ENCODE measurements at places on chromosomes 6 and 20.

DNA sequence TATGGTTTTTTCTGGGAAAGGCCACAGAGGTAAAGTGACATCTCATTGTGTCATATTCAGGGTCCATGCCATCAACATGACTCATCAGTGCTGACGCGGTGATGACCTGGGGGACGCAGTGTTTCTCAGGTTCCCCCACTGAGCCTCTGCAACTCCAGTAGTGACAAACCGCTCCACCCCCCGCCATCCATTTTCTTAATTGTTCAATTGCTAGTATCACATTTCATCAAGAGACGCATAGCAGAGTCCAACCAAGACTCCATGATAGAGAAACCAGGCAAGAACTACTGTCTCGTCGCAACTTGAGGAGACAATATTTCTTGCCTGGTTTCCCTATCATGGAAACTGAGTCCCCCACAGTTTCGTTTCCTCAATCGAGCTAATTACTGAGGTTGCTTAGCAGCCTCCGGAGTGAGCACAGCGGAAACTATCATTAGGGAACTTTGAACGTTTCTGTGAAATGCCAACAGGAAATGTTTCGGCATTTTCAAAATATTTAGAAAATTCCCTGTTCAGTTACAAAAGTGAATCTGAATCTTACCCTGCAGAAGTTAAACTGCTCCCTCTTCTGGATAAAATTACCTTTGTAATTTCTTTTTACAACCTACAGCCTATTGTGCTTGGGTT lies 12.2 kb upstream of the SERPINB1 start:
- peak; percentile 55 for DNase-seq

DNA sequence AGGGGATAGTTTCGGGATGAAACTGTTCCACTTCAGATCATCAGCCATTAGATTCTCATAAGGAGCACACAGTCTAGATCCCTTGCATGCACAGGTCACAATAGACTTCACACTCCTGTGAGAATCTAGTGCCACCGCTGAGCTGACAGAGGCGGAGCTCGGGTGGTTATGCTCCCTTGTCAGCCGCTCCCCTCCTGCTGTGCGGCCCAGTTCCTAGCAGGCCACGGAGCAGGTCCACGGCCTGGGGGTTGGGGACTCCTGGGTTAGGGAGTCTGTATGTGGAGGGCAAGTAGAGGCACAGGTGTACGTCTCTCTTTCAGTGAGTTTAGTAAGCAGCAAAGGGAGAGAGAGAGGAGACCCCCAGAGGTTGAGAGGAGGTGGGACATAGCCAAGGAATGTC lies 30.5 kb upstream of the MDFI start:
- no peak for DNase-seq

- DNase-seq, result no peak
Observed at GRCh38 chr6:44043479-44044153, 83.6 kb downstream of the MRPL14 start.

DNA sequence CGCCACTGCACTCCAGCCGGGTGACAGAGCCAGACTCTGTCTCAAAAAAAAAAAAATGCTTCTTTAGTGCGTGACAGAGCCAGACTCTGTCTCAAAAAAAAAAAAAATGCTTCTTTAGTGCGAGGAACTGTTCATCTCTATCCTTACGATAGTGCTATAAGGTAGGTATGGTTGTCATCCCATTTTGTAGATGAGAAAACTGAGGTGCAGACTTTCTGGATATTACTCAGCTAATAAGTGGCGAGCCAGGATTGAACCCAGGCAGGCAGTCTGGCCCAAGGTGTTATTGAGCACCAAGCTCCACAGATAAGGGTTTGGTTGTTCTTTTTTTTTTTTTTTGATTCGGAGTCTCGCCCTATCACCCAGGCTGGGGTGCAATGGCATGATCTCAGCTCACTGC lies 11.9 kb downstream of the MEA1 start:
- no peak for DNase-seq

GRCh38 chr20:19016140-19016497 lies 196.3 kb upstream of the SLC24A3 start:
- no peak for DNase-seq

DNA sequence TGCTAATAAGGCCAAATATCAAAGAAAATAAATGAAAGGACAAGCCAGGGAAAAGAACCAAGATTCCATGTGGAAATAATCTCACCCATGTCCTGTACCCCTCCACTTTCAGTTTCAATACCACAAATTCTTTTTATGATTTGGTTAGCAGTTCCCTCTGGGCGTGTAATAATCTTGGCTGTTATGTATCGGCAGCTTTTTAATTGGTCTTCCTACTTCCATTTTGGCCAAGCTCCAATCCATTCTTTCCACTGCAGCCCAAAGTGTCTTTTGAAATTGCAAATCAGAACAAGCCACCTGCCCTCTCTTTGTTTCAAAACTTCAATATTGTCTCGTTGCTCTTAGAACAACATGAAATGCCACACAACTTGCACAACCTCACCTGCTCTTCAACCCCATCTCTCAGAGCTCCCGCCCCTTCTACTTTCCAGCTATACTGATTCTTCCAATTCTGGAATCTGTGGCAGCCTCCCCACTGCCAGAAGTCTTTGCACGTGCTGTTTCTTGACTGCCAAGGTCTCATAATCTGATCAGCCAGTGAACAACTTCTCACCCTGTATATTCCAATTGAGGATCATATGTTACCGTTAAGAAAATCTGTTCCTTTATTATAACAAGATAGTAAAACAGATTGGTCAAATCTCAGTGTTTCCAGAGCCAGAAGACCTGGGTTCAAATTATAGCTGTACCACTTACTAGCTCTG lies 354.5 kb downstream of the CBLN4 start:
- DNase-seq, result no peak

GRCh38 chr20:60695226-60696000 lies 556.6 kb upstream of the CDH4 start:
- DNase-seq, result no peak

DNA sequence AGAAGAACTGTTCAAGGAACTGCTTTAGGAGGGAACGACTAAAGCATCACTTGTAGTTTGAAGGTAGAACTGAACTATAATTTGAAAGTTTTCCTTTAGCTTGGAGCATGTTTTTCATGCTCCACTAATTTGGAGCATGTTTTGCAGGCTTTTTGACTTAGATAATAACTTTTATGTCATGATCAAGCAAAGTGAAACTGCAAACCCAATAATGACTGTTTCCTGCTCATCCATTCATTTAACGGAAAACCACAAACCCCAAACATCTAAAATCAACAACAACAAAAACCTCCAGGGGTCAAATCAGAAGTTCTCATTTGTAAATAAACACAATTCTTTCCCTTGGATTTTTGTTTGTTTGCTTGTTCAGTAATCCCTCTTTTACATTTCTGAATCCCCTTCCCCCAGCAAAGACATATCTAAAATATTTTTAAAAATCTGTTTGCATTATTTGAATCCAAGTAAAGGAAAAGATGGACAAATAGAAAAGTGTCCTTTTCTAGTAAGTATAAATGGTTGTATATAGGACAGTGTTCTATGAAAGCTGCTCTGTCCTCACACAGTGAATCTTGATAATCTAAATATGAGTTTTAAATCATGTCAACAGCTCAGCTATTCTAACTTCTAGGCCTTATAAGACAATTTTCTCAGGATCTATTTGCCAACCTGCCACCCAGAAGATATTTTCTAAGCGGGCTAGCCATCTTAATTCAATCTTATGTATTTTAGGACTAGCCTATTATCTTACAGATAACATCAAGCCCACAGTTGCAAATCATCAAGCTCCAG lies 2.6 kb downstream of the SIM1 start:
- no peak for DNase-seq

GRCh38 chr6:68040312-68040778 lies 594.7 kb upstream of the ADGRB3 start:
- no peak for DNase-seq

- no peak for DNase-seq
Observed at GRCh38 chr6:84733889-84734288, 30.5 kb downstream of the TBX18 start.

DNA sequence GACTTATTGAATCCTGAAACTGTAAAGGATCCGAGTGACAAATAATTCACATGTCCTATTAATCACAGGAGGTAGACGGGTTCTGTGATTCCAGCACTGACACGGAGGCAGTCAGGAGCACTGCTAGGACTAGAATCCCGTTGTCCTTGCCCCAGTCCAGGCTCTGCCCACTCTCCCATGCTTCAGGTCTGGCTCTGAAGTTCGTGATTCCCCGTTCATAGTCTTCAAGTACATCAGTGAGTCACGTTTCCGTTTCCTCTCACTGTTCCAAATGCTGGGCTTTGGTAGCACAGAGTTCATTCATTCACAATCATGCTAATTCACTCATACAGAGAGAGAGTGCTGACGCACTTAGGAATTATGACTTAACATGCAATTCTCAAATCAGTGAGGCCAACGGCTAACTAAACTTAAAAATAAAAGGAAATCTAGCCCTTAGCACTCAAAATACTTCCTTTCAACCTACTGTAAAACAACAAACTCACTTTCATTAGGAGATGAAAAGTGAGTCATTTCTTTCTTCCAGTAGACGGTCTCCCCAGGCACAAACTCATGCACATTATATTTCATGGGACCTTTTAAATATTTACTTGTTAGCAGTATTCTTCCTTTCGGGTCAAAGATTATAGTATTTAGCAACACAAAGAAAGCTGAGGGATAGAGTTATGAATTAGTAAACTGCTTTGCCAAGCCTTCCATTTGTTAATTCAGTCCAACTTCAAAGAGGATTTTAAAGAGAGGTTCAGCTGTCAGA lies 94.0 kb upstream of the NHSL1 start:
- DNase-seq, result no peak

DNA sequence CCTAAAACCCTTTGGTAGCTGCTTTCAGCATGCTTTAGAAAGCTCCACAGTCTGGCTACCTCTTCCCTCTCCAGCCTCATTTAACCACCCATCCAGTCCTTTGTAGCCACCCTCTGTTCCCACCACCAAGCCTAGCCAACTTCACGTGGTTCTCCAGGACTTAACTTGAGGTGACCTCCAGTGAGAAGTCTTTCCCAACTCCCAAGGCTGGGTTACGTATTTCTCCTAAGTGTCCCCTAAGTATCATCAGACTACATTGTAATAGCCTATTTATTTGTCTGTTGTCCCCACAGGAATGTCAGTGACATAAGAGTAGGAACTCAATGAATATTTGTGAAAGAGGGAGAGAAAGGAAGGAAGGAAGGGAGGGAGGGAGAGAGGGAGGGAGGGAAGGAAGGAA lies 431.9 kb upstream of the JARID2 start:
- DNase-seq, result no peak

- no peak for DNase-seq
Observed at GRCh38 chr6:145534989-145535388, 200.3 kb downstream of the EPM2A start.

DNA sequence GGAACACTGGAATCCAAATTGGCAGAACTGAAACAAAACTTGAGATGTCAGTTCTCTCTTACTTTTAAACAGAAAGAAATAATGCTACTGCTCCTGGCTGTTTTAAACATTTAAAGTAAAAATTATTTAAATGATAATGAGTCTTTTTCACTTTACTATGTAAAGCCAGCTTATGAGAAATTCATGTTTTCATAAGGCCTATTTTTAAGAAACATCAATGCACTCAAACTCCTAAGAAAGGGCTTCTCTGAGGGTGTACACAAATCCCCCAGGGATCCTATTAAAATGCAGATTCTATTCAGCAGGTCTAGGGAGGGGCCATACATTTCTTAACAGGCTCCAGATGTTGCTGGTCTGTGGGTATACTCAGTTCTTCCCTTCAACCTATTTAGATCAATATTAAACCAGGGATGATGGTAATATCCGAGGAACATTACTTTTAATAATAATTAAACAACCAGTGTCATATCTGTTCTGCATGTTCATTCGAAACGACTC lies 2.3 kb downstream of the FERMT1 start:
- no peak for DNase-seq

DNA sequence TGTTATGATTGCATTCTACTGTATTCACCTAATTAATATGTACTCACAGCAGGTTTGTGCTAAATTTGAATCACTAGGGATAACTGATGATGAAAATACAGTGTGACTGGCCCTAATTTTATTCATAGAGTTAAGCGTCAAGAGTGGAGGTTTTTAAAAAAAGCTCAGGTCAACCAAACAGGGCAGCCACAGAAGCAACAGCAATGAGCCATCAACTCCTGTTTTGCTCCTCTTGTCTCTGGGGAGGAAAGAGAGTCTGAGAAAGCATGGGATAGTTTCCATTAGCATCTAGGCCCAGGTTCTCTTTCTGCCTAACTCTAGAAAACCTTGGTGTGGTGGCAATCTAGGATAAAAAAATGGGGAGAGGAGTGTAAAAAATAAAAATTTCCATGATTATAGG lies 122.1 kb downstream of the OGFRL1 start:
- DNase-seq, result no peak

GRCh38 chr6:124002377-124003081 lies 198.9 kb downstream of the NKAIN2 start:
- no peak for DNase-seq

DNA sequence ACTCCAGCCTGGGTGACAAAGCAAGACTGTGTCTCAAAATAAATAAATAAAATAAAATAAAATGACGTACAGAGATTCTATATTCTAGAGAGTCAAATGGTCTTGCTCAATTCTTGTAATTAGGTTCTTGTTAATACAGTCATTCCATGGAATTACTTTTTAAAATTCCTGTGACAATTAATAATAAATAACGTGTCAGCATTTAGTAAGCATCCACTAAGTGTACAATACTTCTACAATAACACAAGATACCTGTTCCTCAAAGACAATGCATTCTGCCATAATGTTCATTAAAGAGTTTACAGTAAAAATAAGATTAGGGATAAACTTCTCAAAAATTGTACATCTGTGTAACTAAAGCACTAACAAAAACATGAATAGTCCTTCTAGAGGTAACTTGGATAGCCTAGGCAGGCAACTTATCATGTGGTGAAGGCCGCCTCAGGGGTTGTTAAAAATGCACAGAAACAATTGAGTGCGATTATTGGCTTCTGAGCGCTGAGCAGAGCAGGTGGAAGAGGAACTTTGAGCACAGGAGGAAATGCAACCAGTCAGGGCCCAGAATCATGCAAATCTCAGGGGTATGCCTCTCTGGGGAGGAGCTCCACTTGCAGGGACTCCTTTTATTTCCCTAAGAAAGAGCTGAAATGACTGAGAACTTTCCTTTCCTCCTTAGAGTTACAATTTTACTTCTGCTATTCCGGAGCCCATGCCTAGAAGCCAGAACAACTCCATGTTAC lies 37.1 kb downstream of the QRSL1 start:
- DNase-seq, result no peak

DNA sequence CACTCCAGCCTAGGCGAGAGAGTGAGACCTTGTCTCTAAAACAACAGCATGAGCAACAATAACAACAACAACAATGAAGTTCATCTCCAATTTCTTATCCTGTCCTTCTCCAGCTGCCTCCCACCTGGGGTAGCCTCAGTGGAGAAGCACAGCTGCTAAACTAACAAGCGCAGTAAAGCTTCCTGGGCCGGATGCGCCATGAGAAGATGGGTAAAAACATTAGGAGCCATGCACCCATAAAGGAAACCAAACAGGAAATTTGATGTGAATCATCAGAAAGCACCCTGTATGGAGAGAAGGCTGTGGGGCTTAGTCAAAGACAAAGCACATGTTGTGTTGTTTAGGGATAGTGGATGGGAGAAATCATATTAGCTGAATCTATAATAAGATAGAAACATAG lies 61.1 kb upstream of the CCN6 start:
- no peak for DNase-seq

All from stimulated activated CD8-positive, alpha-beta memory T cell treated with anti-CD3 and anti-CD28 coated beads, Interleukin-4, amount 100 ng/mL, for 1 hour (primary cell).